NCI-H524 treated with DMSO at 0.1 percent for 48 hours (cell line): ENCODE measurements at places on chromosomes 7 and 10.

- DNase-seq: no peak
Observed at GRCh38 chr10:34941471-34942357, 126.6 kb upstream of the PARD3 start.

DNA sequence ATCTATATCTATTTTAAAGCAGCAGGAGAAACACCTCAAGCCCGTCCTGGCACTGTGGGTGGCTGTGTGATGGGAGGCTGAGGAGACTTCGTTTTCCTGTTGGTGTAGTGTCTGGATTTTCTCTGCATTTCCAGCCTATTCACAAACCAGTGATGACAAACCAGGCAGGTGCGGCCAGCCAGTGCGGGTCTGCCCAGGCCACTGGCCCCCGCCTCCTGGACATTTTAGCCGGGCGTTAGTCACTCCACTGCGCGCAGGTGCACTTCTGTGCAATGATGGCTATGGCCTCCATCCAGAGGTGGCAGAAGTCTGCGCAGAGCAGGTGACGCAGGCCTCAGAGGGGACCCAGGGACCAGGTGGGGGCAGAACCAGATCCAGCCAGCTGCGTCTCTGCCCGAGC, 64.9 kb upstream of the PITRM1 start:
- no peak for DNase-seq

- no peak for DNase-seq
Observed at GRCh38 chr10:43824934-43825333, 176.3 kb upstream of the ZNF32 start.

GRCh38 chr7:139505563-139505962, 17.9 kb upstream of the CLEC2L start:
- DNase-seq: no peak

DNA sequence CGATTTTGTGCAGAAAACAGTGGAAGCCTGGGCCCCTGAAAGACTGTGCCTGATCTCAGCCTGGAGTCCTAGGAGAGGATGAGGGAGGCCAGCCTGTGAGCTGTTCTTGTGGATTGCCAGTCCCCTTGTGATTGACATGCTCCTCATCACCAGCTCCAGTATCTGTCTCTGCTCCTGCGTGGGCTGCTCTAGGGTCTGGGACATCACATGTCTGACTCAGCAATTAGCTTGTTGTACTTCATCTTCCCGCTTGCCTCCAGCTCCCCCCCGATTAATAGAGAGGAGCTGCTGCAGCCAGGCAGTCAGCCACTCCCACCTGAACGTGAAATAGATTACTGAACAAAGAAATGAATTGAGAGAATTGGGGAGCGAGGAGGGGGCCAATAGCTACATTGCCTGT, 99.6 kb upstream of the TBX20 start:
- DNase-seq: no peak

GRCh38 chr10:84563868-84564267, 235.5 kb downstream of the CCSER2 start:
- no peak for DNase-seq
